ENCODE measurements at places on chromosomes 16 and 17. TPM values are rescaled to one million over a fixed set of nuclear protein-coding genes. Genes with fewer than 3 reads are reported as not detected.

Gene DHRS7C
- not detected for total RNA-seq

Gene OTOP3
- not detected for total RNA-seq

Gene TEKT1
- total RNA-seq = not detected

Gene TRIM65
- total RNA-seq = 11.1 TPM

Gene HBA1
- total RNA-seq = not detected

Gene DHRS13
- total RNA-seq = 1.9 TPM

Gene HOXB1
- total RNA-seq = not detected

Gene DOC2B
- total RNA-seq = not detected

Gene NPIPA3
- total RNA-seq = 0.97 TPM

Gene MAPK7
- total RNA-seq = 27.1 TPM
